Temporal lobe (tissue), 4 donors: ENCODE measurements at places on chromosomes 3 and 15. TPM values are rescaled to one million over a fixed set of nuclear protein-coding genes. Genes with fewer than 3 reads are reported as not detected.

TYRO3 gene
- 10.3 TPM for total RNA-seq

ABHD5 gene
- 17.2 TPM for total RNA-seq

CCDC54 gene
- 0.25 TPM for total RNA-seq

ANKUB1 gene
- total RNA-seq, result 0.25 TPM

TRH gene
- 4.4 TPM for total RNA-seq

LSMEM2 gene
- total RNA-seq, result not detected

TOP2B gene
- total RNA-seq, result 414 TPM

TP63 gene
- total RNA-seq, result 0.25 TPM

KIAA1143 gene
- 21.1 TPM for total RNA-seq

PLA2G4F gene
- total RNA-seq, result not detected

WDR93 gene
- 0.25 TPM for total RNA-seq

NR1I2 gene
- total RNA-seq, result 0.74 TPM

KCNH8 gene
- 6.6 TPM for total RNA-seq

PPP4R2 gene
- 80.4 TPM for total RNA-seq
